Activated effector memory CD4-positive, alpha-beta T cell treated with Interleukin-2 at 50 U/mL for 16 hours (primary cell): ENCODE measurements at places on chromosomes 5 and 9.

- no peak for DNase-seq
Measured at GRCh38 chr9:69317894-69318293, 7.1 kb upstream of the ENTREP1 start.

- no peak for DNase-seq
Measured at GRCh38 chr9:91503673-91504081, 80.0 kb upstream of the NFIL3 start.

GRCh38 chr9:127112735-127113161 lies 9.7 kb downstream of the ANGPTL2 start:
- DNase-seq, result no peak

DNA sequence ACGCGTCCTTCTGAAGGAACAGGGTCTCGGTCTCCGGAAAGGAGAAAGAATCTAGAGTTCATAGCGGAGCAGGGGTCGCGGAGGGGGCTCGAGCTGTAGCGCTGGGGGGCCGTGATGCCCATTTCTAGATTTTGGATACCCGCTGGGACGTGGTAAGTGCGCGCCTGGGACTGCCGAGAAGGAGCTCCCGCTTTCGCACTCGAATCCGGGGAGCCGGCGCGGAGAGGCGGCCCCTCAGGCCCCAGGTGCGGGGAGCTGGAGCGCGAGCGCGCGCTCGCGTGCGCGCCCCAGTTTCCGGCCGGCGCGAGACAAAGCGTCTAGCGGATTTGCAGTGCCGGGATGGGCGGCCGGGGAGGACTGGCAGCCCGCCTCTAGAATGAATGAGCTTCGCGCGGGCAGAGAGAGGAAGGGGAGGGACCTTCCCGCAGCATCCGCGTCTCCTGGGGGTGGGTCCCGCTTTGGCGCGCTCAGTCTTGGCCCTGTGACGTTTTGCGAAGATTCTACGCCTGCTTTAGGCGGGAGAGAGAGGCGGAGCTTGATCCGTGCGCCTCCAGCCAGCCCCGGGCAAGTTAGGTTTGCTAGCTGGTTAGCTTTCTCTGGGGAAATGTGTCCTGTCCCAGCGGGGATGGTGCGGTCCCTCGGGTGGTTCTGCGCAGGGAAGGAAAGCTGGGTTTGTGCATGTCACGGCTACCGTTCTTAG lies 1.2 kb downstream of the LMNB1 start:
- DNase-seq, result peak; percentile 90

GRCh38 chr9:137836831-137837241 lies 40.7 kb upstream of the CACNA1B start:
- DNase-seq, result no peak

DNA sequence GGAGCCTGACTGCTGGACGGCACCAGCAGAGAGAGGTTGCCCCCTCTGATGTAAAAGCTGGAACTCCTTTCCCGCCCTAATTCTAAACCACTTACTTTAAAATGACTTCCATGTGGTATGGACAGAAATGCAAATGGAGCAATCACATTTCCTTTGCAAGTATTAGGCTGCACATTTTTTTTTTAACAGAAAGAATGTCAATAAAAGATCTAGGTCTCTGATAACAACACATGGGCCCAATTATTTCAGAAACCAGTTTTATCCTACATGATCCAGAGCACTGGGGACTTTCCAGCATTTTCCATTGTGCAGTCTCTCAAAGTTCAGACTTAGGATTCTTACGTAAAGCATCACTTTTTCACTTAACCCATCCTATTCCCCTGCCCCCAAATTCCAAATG lies 203.7 kb downstream of the NXNL2 start:
- no peak for DNase-seq

GRCh38 chr5:74056107-74056788 lies 430.3 kb downstream of the ARHGEF28 start:
- no peak for DNase-seq

- DNase-seq, result no peak
Measured at GRCh38 chr5:82480331-82480730, 202.2 kb upstream of the RPS23 start.

DNA sequence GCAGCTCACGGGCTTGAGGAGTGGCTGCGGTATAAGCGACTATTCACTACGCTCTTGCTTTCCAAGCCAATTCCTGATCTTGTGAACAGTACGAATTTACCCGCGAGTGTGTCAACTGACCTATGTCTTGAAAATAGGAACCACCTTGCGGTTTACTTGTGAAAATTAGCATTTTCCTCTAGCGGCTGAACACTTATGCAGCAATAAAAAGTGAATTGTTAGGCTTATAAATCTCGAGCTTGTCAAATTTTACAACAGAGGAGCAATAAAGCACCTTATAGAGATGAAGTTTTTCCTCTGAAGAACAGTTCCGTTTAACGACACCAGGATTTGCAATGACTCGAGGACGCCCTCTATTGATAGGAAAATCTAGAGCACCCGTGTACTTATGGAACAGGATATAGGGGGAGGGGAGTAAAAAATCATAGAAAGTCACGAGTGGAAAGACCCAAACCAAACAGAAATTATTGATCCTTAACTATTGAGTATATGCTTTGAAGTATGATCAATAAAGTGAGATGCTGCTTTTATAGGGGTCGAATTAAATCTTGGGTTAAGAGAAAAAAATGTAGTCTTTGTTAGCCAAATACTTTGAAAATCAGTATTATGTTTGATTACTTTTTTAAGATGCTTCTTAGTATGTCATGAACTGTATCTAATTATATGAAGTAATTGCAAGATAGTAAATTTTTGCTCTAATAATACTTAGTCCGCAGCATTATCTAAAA lies 1.9 kb upstream of the RGMB start:
- DNase-seq, result peak; percentile 16

GRCh38 chr9:137311171-137311985 lies 9.3 kb upstream of the NRARP start:
- DNase-seq, result no peak

GRCh38 chr5:139847091-139847490 lies 51.5 kb downstream of the PSD2 start:
- no peak for DNase-seq

- no peak for DNase-seq
Measured at GRCh38 chr5:19047277-19047676, 940.7 kb downstream of the CDH18 start.

DNA sequence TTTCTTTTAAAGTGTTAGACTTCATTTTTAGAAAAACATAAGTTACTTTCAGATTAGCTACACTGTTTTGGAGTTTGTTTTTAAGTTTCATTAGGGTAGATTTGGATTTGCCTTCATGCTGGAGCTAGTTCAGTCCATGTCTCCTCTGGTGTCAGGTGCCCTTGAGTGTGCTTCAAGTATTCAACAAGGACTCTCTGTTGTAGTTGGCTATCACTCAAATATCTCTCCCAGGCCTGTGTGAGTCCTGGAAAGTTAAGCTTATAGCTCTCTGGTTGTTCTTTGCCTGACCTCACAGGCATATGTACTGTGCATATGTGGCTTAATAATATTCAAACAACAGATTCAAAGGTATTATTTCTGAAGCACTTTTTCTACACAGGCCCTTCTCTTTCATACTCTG lies 45.4 kb downstream of the PTBP3 start:
- DNase-seq, result no peak

- no peak for DNase-seq
Measured at GRCh38 chr9:131180454-131180853, 55.1 kb downstream of the NUP214 start.

DNA sequence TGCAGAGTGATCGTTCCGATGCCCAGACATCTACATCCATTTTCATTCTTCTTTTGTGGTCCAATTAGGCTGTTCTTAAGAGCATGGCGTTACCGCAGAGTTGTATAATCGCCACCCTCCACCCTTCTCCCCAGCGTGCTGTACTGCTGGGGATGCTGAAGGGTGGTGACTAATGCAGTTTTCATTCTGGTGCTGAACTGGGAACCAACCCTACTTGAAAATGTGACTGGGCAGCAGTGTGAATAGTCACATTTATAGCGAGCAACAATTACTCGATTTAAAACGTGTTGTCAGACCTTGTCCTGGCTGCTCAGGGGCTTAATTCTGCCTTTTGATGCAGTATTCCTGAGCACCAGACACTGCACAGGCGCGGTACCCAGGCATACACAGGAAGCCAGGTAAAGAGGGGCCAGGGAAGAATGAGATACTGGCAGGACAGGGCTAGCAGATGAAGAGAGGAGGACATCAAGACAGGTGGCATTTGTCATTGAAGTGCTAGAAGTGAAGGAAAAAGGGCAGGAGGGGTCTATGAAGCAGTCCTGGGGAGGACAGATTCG lies 719 bp upstream of the ISCA1 start:
- DNase-seq, result no peak

DNA sequence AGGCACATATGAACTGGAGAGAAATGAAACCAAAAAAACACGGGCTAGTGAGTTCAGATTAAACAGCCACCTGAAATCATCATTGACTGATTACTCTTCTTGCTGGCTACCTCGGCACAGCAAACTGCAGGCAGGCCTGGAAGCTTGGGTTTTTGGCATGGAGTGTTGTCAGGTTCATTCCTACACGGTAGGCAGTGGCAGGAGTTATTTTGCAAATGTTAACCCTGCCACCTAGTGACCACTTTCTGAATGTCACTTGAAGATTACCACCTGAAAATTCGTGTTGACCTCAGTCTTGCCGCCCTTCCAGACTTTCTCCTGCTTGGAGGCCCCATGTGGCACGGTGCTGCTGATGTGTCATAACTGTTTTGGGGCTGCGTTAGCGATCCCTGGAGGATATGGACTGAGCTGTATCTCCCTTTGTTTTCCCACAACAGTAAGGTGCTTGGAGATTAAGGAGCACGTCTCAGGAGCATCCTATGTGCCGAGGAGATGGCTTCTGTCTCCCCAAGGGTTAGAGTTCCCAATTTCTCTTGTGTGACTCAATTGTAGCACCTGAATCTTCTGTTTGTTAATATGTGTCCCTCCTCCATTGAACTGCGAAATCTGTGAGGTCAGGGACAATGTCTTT lies 12.7 kb upstream of the CD180 start:
- peak; percentile 49 for DNase-seq

GRCh38 chr5:29277642-29278041 lies 1915.8 kb upstream of the CDH6 start:
- DNase-seq, result no peak

DNA sequence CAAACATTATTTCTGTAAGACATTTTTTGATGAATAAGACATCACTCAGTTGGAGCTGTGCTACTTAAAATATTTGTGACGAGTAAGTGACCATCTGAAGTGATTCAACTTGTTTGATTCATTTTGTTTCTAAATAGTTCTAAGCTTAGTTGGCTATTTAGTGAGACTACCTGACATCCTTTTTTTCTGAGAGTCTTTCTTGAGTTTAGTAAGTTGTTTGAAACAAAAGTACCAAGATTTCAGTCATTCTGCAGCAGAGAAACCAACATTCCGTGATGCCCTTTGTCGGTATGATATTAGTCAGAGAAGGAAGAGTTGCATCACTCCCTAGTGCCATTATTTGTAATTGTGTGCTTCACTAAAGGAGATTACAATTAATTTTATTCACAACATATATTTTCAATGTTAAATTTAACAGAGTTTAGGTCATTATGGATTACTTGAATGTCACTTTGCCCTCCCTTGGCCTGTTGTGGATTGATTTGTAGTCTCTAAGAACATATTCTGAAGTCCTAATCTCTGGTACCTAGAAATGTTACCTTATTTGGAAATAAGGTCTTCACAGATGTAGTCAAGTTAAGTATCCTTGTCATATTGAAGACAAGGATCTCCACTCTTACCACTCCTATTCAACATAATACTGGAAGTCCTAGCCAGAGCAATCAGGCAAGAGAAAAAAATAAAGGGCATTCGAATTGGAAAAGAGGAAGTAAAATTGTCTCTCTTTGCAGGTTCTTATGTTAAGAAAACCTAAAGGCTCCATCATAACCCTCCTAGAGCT lies 212.2 kb downstream of the PCSK1 start:
- no peak for DNase-seq

- no peak for DNase-seq
Measured at GRCh38 chr5:1205255-1206180, 4.1 kb downstream of the SLC6A19 start.

GRCh38 chr9:81656004-81656403 lies 33.3 kb downstream of the TLE1 start:
- DNase-seq, result no peak

GRCh38 chr5:147504011-147504410 lies 5.9 kb downstream of the DPYSL3 start:
- no peak for DNase-seq

- DNase-seq, result no peak
Measured at GRCh38 chr5:156920042-156920860, 42.8 kb downstream of the TIMD4 start.

DNA sequence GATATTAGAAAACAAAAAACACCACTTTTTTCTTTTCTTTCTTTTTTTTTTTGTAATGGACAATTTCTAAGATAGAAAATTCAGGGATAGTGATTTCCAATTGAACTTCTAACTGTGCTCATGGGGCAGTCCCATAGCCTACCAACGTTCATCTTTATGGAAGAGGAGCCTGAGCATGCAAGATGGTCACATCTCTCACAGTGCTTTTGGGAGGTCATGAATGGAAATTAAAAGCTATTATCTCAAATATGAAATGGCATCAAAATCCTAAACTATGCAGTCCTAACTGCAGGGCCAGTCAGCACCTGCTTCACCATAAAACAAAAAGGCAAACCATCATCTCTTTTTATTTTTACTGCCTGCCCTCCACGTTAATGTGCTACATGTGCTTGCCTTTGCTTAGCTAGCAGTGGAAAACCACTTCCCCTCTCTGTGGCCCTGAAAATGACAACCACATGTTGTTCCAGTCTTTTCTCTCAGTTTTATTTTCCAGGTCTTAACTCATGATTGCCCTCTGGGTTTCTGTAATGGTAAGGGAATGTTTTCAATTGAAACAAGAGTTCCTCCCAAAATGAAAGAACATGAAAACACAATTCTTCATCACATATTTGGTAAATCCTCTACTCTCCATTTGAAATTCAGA lies 16.7 kb downstream of the IFNB1 start:
- DNase-seq, result no peak

- DNase-seq, result no peak
Measured at GRCh38 chr5:135013947-135014570, 20.0 kb downstream of the PITX1 start.

- DNase-seq, result no peak
Measured at GRCh38 chr9:5884191-5884590, 6.5 kb upstream of the MLANA start.
